Effector CD8-positive, alpha-beta T cell (primary cell): ENCODE measurements at places on chromosomes 2 and 18.

DNA sequence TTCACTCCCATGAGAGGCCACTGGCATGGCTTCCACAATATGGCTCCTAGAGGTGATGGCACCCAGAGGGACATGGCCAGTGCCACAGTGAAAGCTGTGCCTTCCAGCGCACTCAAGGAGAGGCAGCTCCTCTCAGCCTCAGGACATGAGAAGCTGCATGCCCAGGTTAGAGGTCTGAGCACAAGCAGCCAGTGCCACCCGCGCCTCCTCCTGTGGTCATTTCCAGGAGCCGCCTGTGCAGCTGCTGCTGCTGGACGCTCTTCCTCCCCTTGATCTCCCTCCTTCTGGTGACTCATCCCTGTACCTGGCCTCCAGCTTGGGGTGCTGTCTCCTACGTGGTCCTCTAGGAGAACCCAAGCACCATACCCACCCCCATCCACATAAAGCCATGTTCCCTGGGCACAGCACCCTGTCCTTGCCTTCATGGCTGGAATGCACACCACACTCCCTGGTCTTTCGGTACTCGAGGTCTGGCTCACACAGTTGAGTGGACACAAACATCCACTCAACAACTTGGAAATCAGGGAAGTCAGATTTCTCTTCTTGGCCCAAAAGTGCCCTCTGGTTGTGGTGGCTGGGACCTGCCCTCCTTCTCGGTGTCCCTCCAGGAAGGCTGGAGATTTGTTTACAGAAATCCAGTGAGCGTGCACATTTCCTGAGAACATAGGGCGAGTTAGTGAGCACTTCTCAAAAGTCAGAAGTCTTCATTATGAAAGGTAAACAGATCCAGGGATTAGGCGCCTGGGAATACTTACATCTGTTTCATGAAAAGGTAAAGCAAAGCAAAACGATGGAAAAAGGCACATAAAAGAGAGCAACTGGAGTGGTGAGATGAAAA is 96.7 kb downstream of the EIPR1 start:
- DNase-seq = no peak

- DNase-seq = no peak
Observed at GRCh38 chr2:207132019-207132418, 33.7 kb downstream of the KLF7 start.

GRCh38 chr2:32246911-32247310 is 17.8 kb downstream of the NLRC4 start:
- no peak for DNase-seq

GRCh38 chr2:44549099-44549471 is 187.3 kb downstream of the CAMKMT start:
- no peak for DNase-seq

- no peak for DNase-seq
Observed at GRCh38 chr18:59923539-59924196, 23.9 kb downstream of the PMAIP1 start.

- DNase-seq = no peak
Observed at GRCh38 chr2:231160701-231161100, 35.9 kb upstream of the HTR2B start.

DNA sequence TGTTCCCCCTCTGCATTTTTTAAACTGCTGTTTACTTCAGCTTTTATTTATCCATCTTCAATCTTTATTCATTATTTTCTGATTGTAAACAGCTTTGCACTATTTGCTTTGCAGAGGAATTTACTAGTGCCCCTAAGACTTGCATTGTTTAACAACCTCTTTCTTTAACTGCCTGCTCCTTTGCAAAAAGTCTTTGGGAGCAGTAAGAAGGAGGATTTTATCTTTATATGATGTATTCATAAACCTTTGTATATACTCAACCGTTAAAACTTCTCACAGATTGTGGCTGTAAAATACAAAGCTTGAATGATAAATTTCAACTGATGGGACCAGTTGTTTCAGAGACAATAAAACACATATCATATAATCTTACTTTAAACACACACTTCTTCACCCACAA is 20.1 kb upstream of the VIT start:
- no peak for DNase-seq

DNA sequence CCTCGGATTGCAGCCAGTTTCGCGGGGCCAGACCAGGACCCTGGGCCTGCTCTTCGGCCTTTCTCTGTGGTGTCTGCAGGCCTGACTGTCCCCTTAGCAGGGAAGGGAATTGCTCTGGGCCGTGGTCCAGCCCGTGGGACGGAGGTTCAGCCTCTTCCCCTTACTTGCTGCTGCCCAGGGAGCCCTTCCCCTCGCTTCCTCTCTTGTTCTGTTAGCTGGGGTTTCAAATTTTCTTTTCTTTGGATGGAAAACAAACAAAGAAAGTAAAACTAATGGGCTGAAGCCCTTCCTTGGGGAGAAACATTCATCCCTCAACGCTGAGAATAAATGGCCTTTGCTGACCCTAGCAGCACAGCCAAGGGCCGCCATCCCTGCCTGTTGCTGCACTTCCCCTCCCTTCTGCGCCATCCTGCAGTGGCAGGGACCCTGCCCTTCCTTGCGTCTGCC is 52.4 kb downstream of the ASAP2 start:
- no peak for DNase-seq

DNA sequence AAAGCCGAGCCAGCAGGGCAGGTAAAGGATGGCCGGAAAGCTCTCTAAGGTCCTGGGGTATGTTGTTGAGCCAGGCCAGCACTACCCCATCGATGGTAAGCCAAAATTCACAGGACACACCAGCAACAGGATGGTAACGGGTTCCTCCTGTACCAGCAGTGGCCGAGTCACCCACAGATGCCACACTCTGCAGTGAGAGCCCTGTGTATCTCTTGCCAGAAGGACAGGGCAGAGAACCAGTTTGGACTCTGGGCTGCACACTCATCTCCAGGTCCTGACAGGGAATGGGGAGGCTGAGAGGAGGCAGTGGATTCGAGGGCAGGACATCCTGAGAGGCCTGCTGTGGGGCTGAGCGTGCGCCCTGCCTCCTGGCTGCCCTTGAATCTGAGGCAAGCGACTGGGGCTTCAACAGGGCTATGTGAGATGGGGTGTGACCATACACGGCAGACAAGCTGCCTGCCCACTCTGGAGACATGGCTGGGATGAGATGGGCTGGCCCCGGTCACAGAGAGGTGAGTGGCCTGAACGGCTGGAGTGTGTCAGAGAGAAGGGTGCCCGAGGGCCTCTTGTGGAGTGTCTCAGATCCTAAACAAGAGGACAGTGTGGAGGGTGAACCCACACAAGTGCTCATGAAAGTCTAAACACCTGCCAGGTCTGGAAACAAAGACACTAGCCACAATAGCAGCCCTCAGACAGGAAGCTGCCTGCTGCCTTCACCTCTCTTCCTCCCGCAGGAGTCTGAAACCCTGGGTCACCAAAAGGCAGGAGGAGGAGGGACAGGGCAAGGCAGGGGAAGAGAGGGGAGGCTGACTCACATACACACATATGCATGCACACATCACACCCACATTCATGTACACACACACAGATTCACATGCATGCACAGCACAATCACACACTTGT is 182.3 kb downstream of the LOXHD1 start:
- no peak for DNase-seq

GRCh38 chr18:62282188-62282629 is 42.9 kb upstream of the TNFRSF11A start:
- no peak for DNase-seq

GRCh38 chr2:88078643-88079172 is 11.1 kb downstream of the SMYD1 start:
- no peak for DNase-seq

GRCh38 chr2:200411831-200412230 is 98.0 kb downstream of the KCTD18 start:
- no peak for DNase-seq

GRCh38 chr2:68344031-68344430 is 21.1 kb upstream of the PLEK start:
- DNase-seq = no peak

GRCh38 chr2:203973676-203974075 is 37.1 kb downstream of the ICOS start:
- DNase-seq = no peak

GRCh38 chr2:74223941-74224770 is 25.7 kb downstream of the MTHFD2 start:
- no peak for DNase-seq

DNA sequence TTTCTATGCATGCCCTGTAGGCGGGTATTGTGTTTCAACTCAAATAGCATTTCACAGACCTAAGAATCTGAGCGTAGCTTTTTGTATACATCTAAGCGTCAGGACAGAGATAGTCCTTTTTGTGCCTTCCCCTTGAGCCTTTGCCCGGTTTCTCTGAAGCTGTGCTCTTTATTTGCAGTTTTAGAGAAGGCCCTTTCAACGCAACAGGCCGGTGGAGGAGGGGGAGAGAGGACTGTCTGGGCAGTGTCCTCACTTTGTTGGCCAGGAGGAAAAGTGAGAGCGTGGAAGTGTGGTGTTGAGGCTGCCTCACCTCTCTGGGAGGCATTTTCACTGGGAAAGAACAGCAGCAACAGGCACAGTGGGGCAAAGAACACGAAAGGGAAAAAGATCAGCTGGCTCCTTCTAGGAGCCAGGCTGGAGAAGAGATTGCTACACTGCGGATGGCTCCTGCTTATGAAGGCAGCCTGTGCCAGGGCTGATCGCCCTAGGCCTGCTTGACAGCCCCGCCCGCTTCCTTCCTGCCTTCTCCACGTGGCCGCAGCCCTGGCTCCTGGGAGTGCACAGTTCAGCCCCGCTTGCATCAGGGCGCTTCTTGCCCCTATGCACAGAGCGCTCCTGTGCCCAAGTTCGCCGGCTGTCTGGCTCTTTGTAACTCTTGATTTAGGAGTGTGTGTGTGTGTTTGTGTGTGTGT is 195.6 kb upstream of the POU3F3 start:
- no peak for DNase-seq

DNA sequence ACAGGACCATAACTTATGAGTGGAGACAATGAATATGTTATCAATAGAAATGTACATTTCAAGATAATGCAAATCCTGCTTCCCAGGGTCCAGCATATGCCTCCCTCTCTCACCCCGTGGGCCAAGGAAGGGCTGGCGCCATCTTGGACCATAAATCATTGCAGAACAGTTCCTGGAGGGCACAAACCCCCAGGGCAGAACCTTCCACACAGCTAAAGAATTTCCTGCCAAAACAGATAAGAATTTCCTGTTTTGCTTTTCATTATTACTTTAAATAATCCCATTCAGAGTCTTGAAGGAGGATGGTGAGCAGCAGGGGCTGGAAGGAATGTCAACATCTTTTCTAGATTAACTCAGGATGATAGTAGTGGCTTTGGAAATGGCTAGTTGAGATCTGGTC is 53.7 kb downstream of the EHD3 start:
- no peak for DNase-seq

DNA sequence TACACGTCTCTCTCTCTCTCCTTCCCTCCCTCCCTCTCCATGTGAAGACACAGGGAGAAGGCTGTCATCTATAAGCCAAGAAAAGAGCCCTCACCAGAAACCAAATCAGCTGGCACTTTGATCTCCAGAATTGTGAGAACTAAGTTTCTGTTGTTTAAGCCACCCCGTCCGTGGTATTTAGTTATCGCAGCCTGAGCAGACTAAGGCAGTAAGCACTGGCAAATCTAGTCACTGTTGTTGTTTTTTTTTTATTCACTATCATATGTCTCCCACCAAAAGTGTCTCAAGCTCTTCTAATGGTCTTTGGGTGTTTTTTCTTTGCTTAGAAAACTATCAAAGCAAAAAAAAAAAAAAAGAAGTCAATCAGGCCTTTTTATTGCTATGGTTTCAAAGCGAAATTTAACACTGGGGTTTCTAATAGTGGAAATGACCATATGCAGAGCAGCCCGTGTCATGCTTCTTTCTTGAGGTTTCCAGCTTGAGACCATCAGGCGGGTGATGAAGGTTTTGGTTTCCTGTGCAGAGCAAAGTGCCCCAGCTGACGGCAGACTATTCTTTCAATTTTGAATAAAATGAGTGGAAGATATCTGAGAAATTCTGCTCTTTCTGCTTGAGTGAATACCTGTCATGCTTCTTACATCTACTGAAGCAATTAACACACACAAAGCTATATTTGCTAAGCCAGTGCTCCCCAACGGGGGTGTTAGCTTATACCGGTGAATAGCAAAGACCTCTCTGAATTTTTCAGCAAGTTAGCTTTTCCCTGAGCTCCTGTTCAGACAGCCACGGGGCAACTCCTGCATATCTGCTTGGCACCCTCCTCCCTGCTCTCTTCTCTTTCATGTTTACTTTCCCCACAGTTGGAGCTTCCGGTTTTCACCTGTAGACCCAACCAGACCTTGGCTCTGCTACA is 394.1 kb upstream of the ATP5MC3 start:
- no peak for DNase-seq

GRCh38 chr2:106184394-106184793 is 9.7 kb downstream of the UXS1 start:
- no peak for DNase-seq

DNA sequence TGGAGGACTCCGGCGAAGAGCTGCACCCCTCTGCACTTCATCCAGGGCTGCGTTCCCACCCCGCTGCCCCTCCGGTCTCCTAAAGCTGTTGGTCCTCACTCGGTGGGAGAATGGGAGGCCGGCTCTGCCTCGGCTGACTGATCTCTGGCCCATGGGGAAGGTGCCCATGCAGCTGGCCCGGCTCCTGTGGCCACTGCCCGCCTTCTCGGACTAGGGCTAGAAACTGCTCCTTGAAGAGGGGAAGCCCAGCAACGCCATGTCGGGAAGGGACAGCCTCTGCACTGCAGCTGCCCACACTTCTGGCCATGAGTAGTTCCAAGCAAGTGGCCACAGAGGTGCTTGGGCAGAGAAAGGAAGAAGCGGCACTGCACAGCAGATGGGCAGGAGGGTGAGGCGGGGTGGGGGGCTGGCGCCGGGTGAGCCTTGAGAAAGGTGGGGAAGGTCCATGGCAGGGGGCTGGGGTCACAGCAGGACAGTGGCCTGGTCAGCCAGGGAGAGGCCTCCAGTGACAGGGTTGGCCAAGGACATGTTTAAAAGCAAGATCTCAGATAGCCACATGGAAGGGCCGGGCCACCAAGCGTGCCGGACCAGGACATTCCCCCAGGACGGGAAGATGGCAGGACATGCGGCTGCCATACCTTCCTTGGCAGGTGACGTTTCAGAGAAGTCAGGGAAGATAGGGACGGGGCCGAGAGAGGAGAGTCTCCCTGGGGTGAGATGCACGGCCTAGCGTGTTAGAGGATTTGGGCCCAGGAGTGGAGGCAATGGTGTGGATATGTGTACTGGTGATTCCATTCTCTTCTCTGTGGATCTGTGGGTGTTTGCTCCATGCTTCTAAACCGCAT is 158.8 kb upstream of the HDAC4 start:
- DNase-seq = no peak

- DNase-seq = no peak
Observed at GRCh38 chr18:54203914-54204313, 20.6 kb downstream of the MBD2 start.

DNA sequence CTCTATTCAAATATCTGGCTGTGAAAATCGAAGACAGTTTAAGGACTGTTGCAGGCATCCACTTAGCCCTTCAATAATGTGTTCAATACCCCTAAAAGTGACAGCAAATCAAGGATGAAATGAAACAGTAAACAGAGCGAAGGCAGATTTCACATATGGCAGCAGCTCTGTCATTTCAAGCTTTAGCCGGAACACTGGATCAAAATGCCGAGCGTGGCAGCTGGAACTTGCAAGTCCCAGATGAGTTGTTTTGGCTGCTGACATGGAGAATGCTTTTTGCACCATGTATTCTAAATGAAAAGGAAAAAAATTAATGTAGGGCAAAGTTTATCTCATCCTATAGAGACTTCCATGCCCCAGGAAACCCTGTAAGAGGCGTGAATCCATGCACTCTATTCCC is 18.0 kb downstream of the LRRC30 start:
- DNase-seq = no peak
